Omental fat pad (tissue), 4 donors: ENCODE measurements at places on chromosomes 16 and 17. TPM values are rescaled to one million over a fixed set of nuclear protein-coding genes. Genes with fewer than 3 reads are reported as not detected.
A peak's percentile ranks its signal among the peaks of the same experiment; 100 is the strongest.

SLC52A1 gene
- not detected for total RNA-seq

NAGS gene
- 0.95 TPM for total RNA-seq

AANAT gene
- total RNA-seq = not detected

NFE2L1 gene
- total RNA-seq = 255 TPM

TP53TG3 gene
- total RNA-seq = not detected

BIRC5 gene
- total RNA-seq = 1.3 TPM

DUS2 gene
- total RNA-seq = 10.6 TPM

SLC25A10 gene
- total RNA-seq = 22.4 TPM

KRT23 gene
- not detected for total RNA-seq

NXPH3 gene
- total RNA-seq = 2.9 TPM

CCL17 gene
- not detected for total RNA-seq

DNA sequence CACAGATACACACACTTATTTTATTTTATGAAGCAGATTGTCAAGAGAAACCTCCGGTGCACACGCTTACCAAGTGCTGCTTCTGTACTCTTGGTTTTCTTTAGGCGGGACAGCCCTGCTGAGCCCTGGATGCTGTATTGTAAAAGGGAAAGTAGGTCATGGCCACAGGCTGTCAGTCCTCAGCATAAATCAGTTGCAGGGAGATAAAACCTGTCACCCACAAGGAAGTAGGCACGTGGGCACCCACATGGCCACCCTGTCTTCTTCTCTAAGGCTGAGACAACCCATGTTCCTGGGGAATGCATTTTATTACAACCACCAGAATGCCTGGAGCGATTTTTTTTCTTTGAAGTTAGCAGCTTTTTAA is 59.3 kb downstream of the ASIC2 start:
- DNase-seq = no peak

- DNase-seq = no peak
Measured at GRCh38 chr17:77321649-77322513, 181.1 kb downstream of the SEC14L1 start.

DNA sequence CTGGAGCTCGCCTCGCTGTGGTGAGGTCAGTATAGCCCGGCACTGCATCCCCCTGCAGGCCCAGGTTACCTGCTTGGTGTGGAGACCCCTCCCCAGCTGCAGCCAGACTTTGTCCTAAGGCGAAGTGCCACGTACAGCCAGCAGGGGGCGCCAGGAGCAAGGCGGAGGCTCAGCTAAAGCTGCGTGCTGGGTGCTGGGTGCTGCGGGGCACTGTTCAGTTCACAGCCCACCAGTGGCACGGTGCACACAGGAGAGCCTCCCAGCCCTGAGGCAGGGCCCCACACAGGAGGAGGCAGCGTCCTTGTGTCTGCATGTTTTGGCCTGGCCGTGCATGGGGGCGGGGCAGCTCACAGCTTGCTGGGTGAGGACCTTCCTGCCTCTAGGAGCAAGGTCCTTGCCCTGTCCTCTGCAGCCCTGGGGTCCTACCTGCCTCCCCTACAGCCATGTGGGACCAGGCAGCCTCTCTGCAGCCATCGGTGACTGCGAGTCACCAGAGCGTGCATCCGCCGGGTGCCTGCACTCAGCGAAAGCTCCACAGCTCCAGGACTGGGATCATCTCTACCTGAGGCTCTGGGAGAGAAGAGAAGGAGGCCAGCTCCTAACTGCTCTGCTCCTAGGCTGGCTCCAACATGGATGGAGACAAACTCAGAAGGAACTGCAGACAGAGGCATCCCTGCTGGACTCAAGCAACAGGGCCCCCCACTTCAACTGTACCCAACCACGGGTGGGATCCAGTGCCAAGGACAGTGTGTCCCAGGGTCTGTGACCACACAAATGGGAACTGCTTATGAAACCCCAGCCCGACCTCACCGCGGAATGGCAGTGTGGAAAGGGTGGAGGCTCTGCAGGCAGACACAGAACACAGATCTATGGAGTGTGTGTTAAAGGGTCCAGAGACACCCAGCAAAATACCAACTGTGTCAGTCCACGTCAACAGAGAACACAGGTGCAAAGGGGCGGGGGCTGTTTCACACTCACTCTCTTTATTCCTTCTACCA is 19.0 kb downstream of the SLC7A5 start:
- DNase-seq = peak; percentile 46

- DNase-seq = no peak
Measured at GRCh38 chr16:55955845-55956244, 80.7 kb upstream of the CES5A start.

DNA sequence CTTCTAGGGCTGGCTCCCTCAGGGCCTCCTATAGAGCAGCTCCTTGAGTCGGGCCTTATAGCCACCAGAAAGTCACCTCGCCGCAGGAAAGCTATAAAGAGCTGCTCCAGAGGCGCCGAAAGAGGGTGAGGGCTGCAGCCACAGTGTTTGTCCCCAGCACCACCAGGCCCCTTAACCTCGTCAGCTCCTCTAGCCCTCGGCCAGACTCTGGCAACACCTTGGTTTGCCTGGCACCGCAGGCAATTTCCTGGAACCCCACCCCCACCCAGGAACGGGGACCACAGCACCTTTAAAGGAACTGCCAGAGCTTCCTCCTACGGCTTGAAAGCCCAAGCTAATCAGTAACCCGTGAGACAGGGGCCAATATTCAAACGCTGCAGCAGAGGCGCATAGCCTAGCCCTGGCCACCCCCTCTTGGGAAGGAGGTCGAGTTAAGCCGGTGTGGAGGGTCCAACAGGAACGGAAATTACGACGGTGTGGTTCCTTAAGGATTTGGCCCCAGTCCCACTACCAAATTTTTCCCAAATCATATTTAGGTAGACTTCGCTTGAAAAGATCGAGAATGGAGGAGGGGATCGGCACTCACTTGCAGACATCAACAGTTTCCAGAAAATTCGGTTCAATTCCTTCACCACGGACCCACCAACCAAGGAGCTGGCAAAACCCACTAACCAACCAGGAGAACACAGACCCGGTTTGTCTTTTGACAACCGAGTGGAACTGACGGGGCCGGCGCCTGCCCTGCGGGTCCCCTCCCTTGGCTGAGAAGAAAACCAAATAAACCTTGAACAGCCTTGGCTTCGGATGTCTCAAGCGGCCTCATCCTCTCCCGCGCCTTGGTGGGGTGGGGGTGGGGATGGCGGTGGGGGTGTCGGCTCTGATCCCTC is 3.0 kb downstream of the HOXB6 start:
- DNase-seq = no peak

- DNase-seq = no peak
Measured at GRCh38 chr16:15676506-15676905, 26.5 kb downstream of the NDE1 start.

- DNase-seq = no peak
Measured at GRCh38 chr17:39096508-39097149, 54.8 kb downstream of the PLXDC1 start.

GRCh38 chr17:61468263-61468907 is 16.2 kb downstream of the TBX4 start:
- DNase-seq = no peak

DNA sequence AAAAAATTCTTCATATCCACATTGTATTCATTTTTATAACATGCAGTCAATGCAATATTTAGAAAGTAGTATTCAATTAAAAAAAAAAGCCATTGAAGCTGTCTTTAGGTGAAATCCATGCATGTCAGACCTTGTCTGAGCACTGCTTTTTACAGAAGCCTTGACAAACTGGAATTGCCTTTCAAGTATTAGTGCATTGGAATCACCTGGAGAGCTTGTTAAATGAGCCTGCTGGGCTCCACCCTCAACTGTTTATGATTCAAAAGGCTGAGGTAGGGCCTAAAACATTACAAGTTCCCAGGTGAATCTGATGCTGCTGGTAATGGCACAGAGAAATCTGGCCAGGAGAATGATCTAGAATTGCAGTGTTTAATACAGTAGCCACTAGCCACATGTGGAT is 85.8 kb downstream of the HIC1 start:
- DNase-seq = no peak

DNA sequence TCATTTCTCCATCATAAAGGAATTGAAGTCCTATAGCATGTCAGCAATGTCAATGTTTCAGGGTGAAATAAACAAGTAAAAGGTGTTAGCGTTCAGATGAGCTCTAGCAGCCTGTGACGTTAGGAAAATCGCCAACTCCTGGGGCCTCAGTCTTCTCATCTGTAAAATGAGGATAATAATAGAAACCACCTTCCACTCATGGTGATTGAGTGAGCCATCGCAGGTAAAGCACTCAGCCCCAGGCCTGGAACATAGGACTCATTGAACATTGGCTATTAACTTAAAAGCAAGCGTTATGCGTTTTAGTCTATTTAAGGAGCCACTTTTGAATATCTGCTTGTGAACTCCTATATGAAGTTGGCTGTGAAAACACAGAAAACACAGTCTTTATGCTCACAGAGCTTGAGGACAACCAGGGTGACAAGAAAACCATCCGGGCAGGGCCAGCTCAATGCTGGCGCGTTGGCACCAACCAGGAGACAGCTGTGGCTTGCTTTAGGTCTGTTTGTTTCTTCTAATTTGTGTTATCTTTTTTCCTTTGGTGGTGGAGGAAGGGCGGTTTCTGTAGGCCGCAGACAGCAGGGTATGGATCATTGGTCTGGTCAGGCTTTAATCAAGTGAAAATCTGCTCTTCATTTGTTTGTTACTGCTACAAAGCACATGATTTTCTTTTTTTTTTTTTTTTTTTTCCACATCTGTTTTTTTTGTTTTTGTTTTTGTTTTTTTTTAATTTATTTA is 35.7 kb upstream of the MED9 start:
- DNase-seq = no peak

- no peak for DNase-seq
Measured at GRCh38 chr16:84308120-84308519, 13.4 kb downstream of the WFDC1 start.

DNA sequence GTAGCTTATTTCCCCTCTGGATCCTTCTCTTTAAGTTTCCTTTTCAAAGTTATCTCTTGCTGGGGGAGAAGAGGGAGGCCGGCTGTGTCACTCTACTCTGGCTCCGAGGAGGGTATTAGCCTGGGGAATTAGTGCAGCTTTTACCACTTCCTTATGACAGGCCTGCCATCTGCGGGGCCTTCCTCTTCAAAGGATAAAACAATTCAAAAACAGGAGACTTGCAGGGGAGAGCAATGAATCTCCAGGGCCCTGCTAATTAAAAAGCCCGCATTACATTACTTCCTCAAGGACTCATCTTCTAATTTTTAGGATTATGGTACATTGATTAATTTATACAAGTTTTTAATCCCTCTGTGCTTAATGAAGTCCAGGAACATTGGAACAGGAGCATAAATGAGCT is 190.9 kb upstream of the CDH5 start:
- no peak for DNase-seq

DNA sequence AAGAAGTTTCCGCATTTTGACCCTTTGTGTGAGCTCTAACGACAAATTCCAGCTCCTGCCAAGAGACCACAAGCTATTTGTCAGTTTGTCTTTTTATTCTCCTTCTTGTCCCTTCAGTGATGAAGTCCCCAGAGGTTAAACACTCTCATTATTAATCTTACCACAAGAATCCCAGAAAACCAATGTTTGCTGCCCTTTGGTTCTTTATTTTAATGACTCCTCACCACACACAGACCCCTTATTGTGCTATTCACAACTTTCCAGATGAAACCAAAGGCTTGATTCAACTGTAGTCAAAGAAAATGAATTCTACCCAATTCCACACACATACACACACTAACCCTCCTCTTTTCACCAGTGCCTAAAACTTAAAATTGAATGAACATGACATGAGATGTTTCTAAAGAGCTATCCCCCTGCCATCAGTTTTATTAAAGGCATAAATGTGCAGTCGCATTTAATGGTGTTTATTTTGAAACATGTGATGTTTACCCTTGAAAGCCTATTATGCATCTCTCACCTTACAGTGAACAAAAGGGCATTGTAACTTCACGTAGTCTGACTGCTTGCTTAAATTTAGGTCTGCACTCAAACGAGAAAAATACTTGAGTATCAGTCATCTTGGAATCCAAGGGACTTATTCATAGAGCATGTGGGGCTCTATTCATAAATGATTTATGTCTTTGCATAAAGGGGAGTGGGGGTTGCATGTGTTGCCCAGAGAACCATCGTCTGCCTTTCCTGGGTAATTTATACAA is 44.1 kb downstream of the PCTP start:
- DNase-seq = no peak

GRCh38 chr16:1708083-1708767 is 2.2 kb downstream of the MAPK8IP3 start:
- DNase-seq = no peak

- DNase-seq = no peak
Measured at GRCh38 chr17:40122136-40122998, 596 bp downstream of the MSL1 start.

DNA sequence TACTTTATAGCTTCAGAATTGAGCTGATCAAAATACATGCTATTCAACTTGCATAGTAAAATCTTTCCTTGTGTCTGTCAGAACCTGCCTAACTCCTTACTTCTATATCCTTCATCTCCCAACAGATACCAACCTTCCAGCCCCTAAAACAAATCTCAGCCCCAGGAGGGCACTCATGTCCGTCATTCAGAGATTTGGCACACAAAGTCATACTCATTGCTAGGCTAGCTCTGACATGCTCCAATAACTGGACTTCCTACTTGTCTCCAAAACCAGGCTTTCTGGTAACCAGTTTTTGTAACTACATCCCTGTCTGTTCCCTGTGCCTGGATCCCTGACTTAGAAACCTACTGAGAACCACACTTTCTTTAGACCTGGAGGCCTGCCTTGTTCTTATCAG is 37.5 kb upstream of the DHX40 start:
- DNase-seq = no peak

DNA sequence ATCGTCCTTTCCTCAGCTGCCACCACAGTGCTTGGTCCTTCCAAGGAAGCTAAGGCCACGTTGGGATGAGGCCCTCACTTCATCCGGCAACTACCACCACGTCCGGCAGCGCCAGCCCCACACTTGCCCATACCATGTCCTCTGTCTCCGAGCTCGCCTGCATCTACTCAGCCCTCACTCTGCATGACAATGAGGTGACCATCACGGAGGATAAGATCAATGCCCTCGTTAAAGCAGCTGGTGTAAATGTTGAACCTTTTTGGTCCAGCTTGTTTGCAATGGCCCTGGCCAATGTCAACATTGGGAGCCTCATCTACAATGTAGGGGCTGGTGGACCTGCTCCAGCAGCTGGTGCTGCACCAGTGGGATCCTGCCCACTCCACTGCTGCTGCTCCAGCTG is 44.9 kb downstream of the TTC19 start:
- no peak for DNase-seq

DNA sequence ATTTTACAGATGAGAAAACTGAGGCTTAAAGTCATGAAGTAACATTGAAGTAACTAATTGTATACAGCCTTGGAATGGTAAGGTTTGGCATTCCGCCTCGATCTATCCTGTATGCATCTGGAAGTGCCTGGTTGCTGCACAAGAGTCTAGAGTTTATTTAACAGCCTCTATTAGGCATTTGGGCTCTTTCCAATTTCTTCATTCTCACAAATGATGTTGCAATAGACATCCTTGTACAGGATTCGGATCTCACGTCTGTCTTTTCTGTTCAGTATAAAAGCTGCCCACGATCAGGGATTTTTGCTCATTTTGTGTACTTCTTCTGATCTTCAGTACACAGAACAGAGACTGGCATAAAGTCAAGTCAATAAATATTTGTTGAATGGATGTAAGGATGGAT is 100.5 kb downstream of the AIPL1 start:
- DNase-seq = no peak

GRCh38 chr17:77459018-77459755 is 318.4 kb downstream of the SEC14L1 start:
- no peak for DNase-seq
